Aorta (tissue), 5 donors: ENCODE measurements at places on chromosomes 6 and 20.

- DNase-seq = peak; percentile 85
Measured at GRCh38 chr6:143579703-143580102, 68.2 kb upstream of the FUCA2 start.

- DNase-seq = no peak
Measured at GRCh38 chr6:70371454-70372105, 41.7 kb upstream of the FAM135A start.

DNA sequence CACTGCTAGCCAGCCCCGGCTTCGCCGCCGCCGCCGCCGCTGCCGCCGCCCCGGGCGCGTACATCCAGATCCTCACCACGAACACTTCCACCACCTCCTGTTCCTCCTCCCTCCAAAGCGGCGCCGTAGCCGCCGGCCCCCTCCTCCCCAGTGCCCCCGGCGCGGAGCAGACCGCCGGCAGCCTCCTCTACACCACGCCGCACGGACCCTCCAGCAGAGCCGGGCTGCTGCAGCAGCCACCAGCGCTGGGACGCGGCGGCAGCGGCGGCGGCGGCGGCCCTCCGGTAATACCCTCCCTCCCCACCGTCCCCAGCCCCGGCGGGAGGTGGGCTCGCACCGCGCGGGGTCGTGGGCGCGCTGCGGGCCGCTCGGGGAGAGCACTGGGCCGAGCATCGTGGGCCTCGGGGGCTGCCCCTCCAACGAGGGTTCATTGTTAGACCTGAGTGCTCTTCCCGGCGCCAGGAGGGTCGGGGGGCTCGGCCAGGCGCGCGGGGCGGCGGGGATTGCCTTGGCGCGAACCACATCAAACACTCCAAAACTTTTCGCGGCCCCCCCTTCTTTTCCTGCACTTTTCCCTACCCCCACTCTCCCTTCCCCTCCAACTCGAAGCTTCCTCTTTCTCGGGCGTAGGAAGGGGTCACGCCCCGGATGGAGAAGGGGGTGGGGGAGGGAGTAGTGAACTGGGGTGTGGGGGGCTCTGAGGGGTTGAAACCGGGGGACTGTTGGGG is 827 bp downstream of the E2F3 start:
- peak; percentile 84 for DNase-seq

- DNase-seq = no peak
Measured at GRCh38 chr6:12608016-12608860, 108.3 kb upstream of the PHACTR1 start.

DNA sequence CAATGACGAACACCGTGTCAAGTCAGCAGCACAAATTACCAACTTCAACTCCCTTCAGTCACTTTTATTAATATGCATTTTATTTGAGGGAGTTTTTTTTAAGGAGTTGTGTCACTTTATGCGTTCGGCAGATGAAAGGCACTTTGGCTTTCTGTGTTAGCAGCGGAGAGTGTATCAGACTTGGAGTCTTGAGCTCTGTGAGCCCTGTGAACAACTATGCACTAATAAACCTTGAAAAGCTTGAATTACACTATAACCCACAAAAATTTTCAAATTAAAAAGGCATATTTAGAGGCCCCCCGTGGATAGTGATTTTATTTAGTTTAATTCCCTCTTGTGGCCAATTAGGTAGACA is 335.3 kb upstream of the NT5E start:
- DNase-seq = no peak

- no peak for DNase-seq
Measured at GRCh38 chr6:107400616-107401147, 58.7 kb downstream of the PDSS2 start.

DNA sequence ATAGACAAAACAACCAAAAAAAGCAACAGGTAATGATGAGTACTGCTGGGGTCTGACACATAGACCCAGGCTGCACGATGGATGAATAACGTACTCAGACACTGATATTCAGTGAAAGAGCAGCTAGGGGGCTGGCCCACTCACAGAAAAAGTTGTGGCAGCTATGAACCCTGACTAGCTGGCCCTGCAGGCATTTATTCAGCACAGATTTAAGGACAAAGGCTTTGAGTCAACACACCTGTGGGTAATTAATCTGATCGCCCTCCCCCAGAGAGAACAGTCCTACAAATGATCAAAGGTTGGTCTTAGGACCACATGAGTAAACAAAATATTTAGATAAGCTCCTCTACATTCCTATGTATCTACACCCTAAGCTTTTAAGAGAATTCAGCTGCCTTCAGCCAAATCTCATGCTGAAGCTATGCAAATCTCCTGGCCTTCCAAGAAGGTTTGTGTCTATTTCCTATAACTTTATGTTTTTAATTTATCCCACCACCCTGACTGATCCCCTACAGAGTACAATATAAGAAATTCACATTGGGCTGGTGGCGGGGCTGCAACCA is 81.7 kb upstream of the NXT1 start:
- no peak for DNase-seq

GRCh38 chr6:4358414-4359107 is 223.2 kb upstream of the ECI2 start:
- DNase-seq = peak; percentile 95

DNA sequence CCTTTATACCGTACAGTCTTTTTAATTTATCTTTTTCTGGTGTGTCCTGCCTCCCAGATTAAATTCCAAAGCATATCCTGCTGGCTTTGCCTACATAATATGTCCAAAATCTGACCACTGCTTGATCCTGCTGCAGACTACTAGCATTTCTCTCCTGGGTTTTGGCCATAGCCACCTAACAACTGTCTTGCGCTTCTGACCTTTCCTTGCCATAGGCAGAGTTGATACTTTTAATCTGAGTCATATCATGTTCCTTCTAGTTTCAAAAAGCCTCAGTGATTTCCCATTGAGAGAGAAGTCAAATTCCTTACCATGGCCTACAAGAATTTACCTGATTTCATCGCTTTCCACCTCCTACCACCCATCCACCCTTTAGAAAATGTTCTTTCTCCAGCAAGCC is 104.8 kb downstream of the BCKDHB start:
- no peak for DNase-seq

GRCh38 chr20:42790111-42790510 is 399.6 kb downstream of the PTPRT start:
- DNase-seq = no peak

DNA sequence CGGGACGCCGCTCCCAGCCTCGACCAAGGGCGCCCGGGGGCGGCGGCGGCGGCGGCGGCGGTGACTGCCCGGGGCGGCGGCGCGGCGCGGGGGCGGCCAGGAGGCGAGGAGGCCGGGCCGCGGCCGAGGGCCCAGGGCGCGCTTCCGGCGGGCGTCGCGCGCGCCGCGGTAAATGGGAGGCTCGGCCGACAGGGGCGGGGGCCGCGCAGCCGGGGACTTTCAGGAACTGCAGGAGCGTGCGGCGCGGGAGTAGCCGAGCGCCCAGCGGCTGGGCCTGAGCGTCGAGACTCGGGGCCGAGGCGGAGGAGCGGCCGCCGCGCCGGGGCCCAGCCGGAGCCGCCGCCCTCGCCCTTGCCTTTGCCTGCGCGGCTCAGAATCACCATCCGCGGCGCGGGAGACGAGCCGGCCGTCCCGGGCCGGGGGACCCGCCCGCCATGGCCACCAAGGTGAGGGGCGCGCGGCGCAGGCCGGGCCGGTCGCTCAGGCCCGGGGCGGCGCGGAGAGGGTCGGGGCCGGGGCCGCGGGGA is at the start of gene SNX9:
TSS of gene SNX9 (plus strand) at position 246 of the 527 bp plus-strand sequence. CDS start at position 435, 189 bp downstream.
- DNase-seq = peak; percentile 91

- DNase-seq = no peak
Measured at GRCh38 chr6:30216096-30216495, 2.9 kb upstream of the TRIM26 start.

- DNase-seq = no peak
Measured at GRCh38 chr20:2890742-2891141, 17.5 kb downstream of the PTPRA start.

GRCh38 chr20:16666272-16666671 is 63.6 kb upstream of the SNRPB2 start:
- DNase-seq = no peak

DNA sequence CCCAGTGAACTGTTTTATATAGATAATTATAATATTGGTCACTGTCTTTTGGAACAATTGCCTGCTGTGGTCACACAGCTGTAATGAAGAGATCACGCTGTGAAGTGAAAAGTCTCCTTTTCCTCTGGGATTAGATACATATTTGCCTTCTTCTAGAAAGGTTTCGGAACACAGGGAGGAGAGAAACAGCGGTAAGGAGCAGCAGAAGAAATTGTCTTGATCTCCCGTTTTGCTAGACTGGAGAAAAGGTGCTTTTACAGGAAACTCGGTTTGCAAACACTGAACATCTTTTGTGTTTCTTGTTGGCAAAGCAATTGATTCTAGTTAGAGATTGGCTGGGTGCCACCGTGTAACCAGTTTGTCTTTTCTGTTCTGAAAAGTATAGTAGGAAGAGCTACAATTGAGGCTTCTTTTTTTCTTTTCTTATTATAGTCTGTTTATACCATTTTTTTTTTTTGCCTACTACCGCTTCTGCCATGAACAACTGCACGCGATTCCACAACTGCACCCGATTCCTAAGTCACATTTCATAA is 404.1 kb upstream of the ID4 start:
- DNase-seq = no peak

DNA sequence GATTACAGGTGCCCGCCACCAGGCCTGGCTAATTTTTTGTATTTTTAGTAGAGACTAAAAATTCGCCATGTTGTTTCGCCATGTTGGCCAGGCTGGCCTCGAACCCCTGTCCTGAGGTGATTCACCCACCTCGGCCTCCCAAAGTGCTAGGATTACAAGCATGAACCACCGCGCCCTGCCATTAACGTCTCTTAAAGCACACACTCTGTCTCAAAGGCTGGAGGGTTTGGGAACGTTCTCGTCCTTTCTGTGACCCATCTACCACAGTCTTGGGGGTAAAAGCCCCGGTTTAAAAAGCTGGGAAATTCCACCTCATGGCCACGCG is 57.8 kb upstream of the ARID1B start:
- no peak for DNase-seq

DNA sequence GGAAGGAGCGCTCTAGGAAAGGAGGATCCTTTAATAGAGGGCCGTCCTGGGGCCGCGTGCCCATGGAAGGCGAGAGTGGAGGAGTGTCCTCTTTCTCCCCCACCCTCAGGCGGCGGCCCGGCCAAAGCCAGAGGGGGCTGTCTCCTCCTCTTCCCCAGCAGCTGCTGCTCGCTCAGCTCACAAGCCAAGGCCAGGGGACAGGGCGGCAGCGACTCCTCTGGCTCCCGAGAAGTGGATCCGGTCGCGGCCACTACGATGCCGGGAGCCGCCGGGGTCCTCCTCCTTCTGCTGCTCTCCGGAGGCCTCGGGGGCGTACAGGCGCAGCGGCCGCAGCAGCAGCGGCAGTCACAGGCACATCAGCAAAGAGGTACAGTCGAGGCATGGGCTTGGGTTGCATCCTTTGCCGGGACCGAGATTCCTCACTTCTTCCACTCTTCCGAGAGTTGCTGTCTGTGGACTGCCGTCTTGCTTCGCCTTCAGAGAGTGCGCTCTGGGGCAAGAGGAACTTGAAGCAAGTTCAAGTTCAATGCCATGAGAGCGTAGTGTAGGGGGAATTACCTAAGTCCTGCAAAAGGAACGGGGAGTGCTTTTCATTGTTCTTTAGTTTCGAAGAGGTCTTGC is at the start of gene LAMA2:
TSS of gene LAMA2 (plus strand) at position 148 of the 621 bp plus-strand sequence. CDS start at position 256, 108 bp downstream.
- peak; percentile 90 for DNase-seq

- no peak for DNase-seq
Measured at GRCh38 chr6:116568821-116569755, 2.2 kb upstream of the RWDD1 start.

- no peak for DNase-seq
Measured at GRCh38 chr6:165272585-165272984, 36.8 kb downstream of the C6orf118 start.

DNA sequence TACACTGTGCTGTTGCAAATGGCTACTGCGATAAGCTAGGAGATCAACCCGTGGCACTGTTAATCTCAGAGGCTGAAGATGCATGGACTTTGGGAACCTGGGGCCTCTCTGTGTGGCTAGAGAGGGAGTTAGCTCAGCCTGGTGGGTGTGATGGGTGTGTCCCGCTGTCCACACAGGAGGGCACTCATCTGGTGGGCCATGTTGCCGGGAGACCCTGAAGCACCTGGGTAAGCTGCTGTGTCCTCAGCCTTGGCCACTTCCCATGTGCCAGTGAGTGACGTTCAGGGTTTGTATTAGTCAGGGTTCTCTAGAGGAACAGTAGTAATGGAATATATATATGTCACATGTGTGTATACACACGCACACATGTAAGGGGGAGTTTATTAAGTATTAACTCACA is 132.7 kb downstream of the ERMARD start:
- DNase-seq = no peak

DNA sequence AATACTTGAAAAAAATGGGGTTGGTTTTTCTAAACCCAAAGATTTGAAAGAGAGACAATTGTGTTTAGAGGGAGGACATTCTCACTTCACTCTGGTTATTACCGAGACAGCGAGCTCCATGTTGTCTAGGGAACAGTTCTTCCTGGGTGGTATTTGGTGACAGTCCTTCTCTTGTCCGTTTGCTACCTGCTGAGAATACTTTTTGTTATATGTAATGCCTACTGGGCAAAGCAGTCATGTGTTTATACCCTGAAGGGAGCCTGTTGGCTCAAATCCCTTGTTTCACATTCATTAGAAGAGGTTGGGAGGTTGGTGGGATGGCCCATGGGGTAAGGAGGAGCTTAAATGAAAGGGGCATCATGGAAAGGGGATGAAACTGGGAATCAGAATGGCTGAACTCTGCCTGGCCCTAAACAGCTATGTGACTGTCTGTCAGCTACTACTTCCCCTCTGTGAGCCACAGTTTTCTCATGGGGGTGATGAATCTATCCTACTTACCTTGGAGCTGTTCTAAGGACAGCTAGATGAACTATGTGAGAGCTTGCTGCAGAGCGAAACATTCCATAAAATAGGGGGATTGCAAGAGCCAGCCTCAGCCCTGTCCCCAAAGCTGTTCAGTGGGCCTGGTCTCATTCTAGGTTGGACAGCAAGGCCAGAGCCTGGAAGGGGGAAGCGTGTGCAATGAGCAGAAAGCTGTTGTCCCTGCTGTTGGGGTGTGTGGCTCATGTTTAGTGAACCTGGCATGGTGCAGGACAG is 43.5 kb downstream of the FNDC1 start:
- no peak for DNase-seq

DNA sequence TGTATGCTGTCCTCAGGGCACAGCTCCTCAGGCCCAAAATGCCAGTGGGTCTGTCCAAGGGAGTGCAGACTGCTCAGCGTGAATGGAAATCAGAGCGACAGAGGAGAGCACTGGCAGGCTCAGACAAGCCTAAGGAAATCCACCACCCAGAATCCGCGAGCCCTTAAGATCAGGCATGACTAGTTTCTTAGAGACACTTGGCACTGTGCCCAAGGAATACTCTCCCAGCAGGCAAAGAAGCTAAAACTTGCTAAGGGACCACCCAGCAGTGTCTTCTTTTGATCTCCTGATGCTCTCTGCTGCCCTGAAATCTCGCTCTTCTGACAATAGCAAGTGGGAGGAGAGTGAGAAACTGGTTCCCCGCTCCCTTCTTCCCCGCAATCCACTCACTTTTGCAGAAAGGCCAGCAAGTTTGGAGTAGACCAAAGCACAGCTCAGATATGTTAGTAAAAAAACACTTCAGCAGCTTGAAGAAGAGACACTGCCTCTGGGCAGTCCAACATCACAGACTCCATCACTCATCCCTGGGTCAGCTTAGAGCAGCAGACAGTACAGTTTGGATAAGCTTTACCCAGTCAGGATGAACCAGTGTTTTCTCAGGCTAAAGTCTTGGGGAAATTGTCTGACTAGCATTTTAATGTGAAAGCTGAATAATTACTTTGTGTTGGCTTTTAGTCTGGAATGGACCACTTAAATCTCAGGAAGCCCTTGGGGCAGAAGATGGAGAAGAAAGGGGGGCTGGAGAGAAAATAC is 32.4 kb downstream of the TRAF3IP2 start:
- DNase-seq = no peak
